Bronchial epithelial cell (primary cell): ENCODE measurements at places on chromosomes 16 and 17. TPM values are rescaled to one million over a fixed set of nuclear protein-coding genes. Genes with fewer than 3 reads are reported as not detected.

DNA sequence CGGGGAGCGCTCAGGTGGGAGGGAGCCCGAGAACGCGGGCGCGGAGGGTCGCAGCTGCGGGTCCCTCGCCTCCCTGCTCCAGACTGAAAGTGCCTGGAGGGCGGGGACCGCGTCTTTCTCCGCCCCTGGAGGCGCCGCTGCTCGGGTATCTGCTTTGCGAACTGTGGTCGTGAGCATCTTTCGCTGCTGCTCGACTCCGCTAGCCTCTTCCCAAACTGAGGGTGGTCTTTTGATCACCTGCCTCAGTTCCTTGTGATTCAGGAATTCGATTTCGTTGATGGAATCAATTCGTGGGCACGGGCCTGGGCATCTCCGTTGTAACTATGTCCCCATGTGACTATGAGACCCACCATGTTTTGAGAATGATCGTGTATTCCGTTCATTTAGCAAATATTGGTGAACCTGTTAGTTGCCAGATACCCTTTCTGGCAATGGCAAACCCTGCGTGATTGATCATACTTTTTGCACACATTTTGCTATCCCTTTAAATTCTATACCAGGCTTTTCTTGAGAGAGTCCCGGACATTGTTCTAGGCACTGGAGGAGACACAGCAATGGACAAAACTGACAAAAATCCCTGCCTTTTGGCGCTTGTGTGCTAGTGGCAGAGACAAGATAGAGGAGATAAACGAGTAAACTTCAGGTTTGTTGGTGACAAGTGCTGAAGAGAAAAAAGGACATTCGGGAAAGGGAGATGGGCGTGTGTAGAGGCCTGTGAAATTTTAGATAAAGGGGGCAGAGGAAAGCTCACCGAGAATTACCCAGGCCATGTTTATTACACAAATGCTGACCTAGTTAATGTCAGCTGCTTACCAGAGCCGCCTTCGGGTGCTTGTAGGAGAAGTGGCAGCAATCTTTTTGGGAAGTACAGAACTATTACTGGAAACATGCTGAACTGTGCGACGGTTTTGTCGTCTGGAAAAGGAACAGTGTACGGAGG lies 948 bp downstream of the UTP18 start:
- DNase-seq, result peak; percentile 7

- DNase-seq, result no peak
These were observed 57.0 kb downstream of the CCDC57 start for GRCh38 chr17:82155606-82156005.

- DNase-seq, result no peak
These were observed 17.0 kb upstream of the DNASE1 start for GRCh38 chr16:3637371-3637923.

DNA sequence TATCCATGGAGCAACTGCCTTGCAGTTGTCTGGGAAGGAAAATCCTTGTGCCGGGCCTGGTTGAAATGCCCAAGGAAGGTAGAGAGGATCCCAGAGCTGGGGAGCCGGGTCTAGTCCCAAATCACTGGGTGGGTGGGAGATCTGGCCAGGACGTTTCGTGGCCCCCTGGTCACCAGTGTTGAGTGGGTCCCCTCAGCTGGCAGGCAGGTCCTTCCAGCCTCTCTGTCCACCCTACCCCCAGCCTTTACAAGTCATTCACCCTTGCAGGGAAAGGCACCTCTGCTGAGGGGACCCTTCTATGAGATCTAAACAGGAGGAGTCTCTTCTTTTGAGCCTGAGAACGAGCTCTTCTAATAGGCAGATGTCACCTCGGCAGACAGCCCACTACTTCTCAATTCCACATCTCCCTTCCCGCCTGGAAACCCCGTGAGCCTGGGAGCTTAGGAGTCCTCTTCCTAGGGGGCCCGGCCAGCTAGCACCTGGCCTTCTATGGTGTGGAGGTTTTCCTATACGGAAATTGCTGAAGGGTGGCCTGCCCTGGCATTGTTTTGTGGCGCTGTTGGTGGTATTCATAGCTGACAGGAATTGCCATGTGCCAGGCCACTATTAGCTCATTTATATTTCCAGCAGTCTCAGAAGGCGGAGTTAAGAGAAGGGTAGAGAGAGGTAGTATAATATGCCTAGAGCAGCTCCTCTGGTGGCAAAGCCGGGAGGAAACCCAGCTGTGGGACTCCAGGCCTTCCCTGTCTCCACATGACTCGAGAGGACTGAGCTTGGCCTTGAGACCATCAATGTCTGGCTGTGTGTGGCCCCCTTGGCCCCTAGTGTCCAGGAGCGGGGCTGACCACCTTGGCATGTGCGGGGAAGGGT lies 13.3 kb downstream of the MPRIP start:
- DNase-seq, result no peak

GRCh38 chr16:68206245-68206644 lies 29.7 kb downstream of the ESRP2 start:
- no peak for DNase-seq

- DNase-seq, result no peak
These were observed 4.1 kb downstream of the SYNGR2 start for GRCh38 chr17:78172249-78173051.

- peak; percentile 7 for DNase-seq
These were observed 241.6 kb upstream of the SALL1 start for GRCh38 chr16:51392521-51393187.

DNA sequence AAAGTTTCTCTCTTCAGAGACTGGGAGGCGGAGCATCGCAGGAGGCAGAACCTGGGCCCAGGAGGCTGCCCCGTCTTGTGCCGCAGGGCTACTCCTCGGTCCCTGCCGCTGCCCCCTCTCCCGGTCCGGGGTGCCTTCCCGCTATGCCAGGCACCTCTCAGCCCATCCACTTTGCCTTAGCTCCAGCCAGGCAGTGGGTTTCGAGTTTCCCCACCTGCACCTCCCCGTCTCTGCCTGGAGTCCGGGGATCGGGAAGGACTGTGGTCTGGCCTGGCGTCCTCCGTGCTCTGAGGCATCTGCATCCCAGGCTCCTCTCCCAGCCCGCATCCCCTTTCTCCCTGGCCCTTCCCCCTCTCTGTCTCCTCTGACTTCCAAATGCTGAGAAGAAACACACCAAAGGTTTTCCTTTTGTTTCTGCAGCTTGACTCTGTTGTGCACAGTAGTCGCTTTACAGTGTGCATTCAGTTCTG lies 26.8 kb upstream of the PIK3R6 start:
- DNase-seq, result no peak

DNA sequence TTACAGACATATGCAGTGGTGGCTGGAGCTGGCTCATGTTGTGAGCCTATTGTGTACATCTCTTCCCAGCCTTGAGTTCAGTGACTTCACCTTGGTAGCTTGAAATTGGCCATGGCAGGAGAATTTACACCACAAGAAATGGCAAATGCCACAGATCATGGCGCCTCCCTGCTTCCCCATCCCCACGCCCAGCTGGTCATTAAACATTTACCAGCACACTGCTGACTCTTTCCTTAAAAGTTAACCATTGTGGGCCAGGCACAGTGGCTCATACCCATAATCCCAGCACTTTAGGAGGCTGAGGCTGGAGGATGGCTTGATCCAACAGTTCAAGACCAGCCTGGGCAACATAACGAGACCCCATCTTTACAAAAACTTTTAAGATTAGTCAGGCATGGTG lies 22.6 kb upstream of the ITGB4 start:
- DNase-seq, result no peak

Gene DUS1L
- 122 and 125 TPM in 2 replicates for total RNA-seq

Gene GAS7
- total RNA-seq, result 1.1 and 1.7 TPM in 2 replicates
